ENCODE measurements at places on chromosomes 7 and 10.

- no peak for DNase-seq
Measured at GRCh38 chr7:116339564-116339963, 129.2 kb downstream of the TES start.

DNA sequence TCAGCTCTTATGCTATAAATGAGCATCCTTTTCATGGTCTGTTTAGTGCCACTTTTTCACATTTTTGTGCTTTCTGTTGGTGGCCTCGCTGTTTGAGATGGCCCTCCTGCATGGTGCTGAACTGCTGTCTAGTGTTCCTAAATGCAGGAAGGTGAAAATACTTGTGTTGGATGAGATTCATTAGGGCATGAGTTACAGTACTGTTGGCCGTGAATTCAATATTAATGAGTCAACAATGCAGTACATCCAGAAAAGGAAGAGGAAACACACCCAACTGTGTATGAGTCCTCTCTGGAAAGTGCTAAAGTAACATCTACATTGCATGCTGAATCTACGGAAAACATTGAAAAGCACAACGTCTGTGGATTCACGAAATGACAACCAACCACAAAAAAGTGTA, 124.0 kb downstream of the HERPUD2 start:
- no peak for DNase-seq

- DNase-seq: no peak
Measured at GRCh38 chr7:75536940-75537538, 44.9 kb downstream of the SPDYE5 start.

DNA sequence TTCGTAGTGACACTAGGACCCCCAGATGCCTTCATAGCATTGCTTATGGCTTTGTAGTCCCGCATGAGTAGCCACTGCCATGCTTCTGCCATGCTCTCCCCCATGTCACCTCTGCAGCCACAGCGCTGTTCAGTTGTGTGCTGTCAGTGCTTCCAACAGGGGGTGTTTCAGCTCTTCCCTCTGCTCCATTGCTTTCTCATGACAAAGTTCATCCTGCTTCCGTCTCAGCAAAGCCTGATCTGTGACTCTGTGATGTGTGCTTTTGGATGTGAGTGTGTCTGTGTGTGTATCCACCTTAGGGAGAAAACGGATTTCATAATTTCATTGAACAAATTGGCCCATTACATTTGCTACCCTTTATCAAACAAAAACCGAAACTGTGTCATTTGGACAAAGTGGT, 134.9 kb upstream of the SAMD8 start:
- no peak for DNase-seq

DNA sequence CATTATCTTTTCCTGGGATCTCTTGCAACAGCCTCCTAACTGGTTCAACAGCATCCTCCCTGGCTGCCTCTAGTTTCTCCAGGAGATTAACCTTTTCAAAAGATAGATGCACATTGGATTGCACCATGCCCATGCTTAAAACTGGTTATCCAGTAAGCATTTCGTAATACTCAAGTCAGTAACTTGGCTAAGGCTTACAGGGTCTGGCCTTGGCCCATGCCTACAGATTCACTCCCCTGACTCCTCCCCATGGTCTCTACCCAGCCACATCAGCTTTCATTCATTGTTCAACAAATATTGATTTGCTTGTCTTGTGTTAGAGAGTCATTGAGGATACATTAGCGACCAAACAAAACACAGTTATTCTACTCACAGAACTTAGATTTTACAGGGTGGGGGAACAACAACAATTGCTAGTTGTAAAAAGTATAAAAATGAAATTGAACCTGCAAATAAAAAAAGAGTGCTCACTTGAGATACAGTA, 1.8 kb upstream of the KIF20B start:
- DNase-seq: peak; percentile 6

- no peak for DNase-seq
Measured at GRCh38 chr10:68196701-68197100, 35.2 kb downstream of the ATOH7 start.

DNA sequence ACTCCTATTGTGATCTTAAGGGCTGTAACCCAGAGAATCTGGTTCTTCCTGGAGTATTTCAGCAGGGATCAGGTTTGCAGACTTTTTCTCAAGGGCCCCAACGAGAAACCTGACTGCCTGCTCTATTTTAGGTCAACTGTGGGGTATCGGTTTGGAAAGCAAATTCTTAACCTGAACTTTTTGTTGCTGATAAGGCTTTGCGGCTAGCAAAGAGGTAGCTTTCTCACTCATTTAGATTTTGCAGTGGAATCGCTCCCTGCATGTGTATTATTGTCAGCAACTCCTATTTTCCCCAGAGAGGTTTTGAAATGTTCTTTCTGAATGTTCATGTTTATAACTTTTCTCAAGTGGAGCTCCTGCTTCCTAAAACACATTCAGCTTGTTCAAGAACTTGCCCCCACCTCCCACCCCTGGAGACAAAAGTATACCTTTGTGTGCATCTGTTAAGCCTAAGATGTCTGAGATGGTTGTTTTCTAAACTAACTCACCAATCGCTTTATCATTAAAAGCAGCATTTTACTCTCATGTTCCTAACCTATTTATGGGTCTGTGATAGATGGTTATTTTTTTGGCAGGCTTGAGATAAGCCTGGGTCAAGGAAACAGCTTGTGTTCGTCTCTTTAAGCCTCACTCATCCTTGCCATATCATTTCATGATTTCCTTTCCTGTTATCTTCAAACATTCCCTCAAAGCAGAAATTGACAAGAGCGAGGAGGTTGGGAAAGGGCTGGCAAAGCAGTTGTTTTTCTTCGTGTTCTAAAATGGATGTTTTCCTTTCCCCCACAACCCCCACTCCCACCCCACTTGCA, 129.8 kb downstream of the BAMBI start:
- no peak for DNase-seq

DNA sequence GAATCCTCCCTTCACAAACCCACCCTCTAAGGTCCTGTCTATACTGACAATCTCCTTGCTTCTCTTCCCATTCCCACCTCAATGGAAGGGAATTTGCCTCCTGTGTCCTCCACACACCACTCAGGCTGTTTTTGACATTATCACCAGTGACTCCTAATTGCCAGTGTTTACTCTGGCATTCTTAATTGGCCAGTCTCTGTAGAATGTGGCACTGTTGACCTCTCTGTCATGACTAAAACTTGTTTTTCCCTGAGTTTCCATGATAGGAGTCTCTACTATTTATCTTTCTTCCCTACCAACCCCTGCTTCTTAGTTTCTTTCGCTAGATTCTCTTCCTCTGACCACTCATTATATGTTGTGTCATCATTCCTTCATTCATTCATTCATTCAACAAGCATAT, 12.1 kb downstream of the SLC16A12 start:
- DNase-seq: no peak

DNA sequence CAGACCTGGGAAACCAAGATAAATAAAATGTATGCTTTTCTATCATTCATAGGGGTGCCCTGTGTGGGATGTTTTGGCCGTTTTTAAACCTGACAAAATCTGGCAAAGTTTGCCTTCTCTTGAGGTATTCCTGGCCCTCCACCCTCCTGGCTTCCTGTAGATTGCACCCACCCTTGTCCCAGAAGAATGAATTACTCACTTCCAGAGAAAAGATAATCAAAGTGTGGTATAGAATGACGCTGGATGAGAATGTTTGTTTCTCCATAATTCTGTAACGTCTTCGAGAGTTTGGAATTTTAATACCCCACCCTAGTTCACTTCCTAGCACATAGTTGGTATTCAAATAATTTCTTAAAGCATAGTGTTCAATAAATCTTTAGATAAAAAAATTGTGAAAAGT, 519.7 kb upstream of the PFKP start:
- DNase-seq: no peak

GRCh38 chr7:106110238-106110560, 1.9 kb downstream of the SYPL1 start:
- DNase-seq: peak; percentile 11

GRCh38 chr10:22998091-22998490, 70.2 kb downstream of the ARMC3 start:
- DNase-seq: no peak

- DNase-seq: no peak
Measured at GRCh38 chr10:52105301-52105700, 208.8 kb upstream of the DKK1 start.

DNA sequence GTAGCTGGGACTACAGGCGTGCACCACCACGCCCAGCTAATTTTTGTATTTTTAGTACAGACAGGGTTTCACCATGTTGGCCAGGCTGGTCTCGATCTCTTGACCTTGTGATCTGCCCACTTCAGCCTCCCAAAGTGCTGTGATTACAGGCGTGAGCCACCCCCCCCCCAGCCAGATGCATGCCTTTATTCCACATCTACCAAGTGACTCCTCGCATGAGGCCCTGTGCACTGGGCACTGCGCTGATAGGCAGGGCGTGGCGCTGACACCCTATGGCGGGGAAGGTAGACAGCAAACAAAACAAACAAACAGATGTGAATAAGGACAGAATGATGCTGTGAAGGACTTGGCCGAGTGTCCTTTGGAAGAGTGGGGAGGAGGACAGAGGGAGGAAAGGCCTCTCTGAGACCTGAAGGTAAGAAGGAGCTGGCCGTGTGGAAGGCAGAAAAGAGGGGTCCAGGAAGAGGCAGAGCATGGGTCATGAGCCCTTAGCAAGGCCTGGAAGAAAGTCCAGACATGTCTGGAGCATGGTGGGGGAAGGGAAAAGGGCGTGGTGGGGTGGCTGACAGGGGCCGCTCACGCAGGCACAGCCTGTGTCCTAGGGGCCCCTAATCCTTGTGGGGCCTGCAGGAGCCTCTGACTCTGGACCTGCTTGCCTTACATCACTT, 47.5 kb upstream of the CACUL1 start:
- no peak for DNase-seq

DNA sequence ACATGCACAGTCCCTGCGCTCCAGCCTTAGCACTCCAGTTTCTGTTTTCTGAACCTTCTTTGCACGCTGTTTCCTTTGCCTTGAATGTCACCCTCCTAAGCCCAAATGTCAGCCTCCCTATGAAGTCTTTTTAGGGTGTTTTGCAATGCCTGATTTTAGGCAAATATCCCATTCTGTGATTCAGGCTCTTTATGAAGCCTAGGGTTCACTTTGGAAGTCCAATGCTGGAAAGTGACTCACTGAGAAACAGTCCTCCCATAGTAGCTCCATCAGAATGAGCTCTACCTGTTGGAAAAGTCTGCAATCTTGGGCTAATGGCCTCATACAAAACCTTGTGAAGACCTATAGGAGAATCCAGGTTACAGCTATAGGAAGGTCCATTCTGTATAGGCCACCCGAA, 5.3 kb downstream of the LAMB4 start:
- peak; percentile 38 for DNase-seq

GRCh38 chr7:150737265-150738055, at the start of gene GIMAP5:
Gene GIMAP5 (plus strand): TSS chr7:150737418. CDS start chr7:150740885, 3,467 bp downstream.
- no peak for DNase-seq

DNA sequence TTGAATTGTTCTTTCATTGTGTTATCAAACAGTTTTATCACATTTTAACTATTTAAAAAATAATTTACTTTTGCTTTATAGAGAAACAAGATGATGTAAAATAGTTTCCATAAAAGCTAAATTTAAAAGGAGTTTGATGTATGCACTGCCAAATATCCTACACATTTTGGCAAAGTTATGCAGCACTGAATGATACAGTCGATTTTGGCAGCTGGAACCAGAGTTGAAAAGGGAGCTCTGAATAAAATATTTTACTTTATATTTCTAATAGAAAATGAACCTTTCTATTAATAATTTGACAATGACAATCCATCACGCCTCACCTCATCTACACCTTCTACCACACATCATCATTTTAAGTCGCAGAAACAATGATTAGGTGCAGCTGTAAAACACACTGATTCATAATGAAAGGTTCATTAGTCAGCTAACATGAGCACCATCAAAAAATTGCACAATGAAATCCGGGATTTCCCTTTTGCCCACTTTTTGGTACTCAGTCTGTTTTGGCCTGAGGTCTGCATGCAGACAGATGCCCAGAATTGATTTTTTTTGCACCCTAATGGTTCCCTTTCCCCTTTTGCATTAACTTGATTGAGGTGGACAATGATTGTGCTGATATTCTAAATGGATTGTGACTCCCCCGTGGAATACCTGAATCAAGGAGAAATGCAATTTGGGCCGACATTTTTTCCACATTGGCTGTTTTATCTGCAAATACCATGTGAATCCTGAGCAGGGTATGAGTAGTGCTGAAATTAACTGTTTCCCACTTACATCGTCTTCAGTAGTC, 105.8 kb downstream of the THSD7A start:
- DNase-seq: no peak

DNA sequence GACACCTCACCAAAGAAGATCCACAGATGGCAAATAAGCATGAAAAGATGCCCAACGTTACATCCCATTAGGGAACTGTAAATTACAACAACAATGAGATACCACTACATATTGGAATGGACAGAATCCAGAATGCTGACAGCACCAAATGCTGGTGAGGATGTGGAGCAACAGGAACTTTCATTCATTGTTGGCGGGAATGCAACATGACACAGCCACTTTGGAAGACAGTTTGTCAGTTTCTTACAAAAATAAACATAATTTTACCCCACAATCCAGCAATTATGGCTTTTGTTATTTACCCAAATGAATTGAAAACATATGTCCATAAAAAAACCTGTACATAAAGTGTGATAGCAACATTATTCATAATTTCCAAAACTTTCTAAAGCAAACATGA, 176.8 kb downstream of the C7orf25 start:
- no peak for DNase-seq

GRCh38 chr10:12476656-12477055, 127.3 kb downstream of the CAMK1D start:
- no peak for DNase-seq

- DNase-seq: no peak
Measured at GRCh38 chr10:11884706-11885423, 61.7 kb downstream of the PROSER2 start.

GRCh38 chr7:137669706-137670105, 177.1 kb downstream of the DGKI start:
- DNase-seq: peak; percentile 24

GRCh38 chr7:32164341-32164996, 94.3 kb upstream of the PDE1C start:
- peak; percentile 63 for DNase-seq

DNA sequence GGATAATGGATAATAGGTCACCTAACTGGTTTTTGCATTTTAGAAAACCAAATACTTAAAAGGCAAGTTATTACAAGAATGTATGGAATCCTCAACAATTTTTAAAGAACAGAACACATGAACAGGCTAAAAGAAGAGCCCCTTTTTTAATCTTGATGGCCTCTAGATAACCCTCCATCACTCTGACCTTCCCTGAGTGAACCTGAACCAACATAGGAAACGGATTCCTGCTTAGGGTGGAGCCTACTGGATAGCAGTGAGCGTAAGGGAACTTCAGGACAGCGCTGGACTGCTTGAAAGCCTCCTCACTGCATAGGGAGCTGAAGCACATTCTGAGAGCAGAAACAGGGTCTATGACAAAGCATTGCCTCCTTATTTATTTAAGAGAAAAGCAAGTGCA, 20.5 kb downstream of the TRPV5 start:
- DNase-seq: no peak

- DNase-seq: peak; percentile 38
Measured at GRCh38 chr7:40219917-40220316, 85.1 kb downstream of the SUGCT start.

DNA sequence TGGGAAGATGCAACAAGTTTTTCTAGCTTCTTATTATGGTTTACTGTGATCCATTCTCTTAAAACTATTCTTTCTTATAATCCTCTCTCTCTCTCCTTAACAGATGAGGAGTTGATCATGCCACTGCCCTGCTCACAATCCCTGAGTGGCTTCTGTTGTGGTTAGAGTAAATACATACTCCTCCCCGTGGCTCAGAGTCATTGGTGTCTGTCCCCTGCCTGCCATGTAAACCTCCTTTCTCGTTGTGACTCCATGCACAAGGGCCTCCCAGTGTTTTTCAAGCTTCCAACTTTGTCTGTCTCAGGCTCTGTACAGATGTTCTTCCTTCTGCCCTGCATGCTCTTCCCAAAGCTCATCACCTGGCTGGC, 20.4 kb downstream of the CCNY start:
- DNase-seq: peak; percentile 33

Measured in AG20443 (cell line).